ENCODE measurements at places on chromosomes 2 and 18.
A peak's percentile ranks its signal among the peaks of the same experiment; 100 is the strongest.

- DNase-seq: no peak
Observed at GRCh38 chr2:111703759-111704158, 180.2 kb downstream of the ANAPC1 start.

GRCh38 chr2:153311432-153311831 is 167.1 kb downstream of the RPRM start:
- DNase-seq: no peak

DNA sequence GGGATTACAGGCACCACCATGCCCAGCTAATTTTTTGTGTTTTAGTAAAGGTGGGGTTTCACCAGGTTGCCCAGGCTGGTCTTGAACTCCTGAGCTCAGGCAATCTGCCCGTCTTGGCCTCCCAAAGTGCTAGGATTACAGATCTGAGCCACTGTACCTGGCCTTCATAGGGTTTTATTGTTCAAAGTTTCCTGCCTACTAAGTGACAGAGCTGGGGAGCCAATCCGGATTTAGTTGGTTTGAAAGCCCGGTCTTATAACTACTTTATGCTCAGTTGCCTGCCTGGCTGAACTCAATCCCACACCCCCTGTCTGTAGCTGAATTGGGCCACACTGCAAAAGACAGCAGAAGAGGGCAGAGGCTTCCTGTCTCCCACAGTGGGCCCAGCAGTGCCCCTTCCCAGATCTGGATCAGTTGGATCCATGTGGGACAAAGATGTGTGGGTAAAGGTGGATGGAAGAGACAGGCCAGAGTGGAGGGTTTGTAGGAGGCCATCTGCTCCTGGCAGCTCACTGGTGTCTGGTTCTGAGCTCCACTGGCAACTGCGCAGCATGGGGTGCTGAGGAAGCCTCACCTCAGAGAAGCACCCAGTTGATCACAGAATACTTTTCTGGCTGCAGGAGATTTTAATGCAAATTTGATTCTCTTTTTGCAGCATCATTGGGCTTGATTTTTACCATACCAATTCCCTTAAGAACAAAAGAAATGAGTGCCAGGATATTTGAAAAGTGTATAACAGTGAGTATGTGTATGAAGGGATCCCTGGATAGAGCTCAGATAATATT is 144.9 kb downstream of the DDX1 start:
- DNase-seq: no peak

DNA sequence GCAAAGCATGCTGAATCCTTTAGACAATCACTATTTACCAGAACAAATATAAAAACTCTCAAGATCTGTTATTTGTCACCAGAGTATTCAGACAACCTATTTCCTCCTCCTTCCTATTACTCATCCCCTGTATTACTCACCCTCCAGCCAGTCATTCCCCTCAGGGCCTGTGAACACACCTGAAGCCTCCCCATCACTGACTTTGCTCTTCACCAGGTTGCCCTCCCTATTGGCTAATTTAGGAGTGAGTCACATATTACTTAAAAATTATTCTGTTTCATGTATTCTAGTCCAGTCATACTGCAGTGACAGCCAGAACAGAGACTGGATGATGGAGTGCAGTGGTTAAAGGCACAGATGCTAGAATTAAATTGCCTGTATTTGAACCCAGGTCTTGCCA is 3.7 kb upstream of the ATG16L1 start:
- no peak for DNase-seq

- DNase-seq: no peak
Observed at GRCh38 chr2:216242365-216242764, 129.9 kb downstream of the MARCHF4 start.

- DNase-seq: peak; percentile 73
Observed at GRCh38 chr2:218960309-218961165, 1.1 kb downstream of the CDK5R2 start.

GRCh38 chr2:218194880-218195279 is 22.1 kb upstream of the ARPC2 start:
- no peak for DNase-seq

DNA sequence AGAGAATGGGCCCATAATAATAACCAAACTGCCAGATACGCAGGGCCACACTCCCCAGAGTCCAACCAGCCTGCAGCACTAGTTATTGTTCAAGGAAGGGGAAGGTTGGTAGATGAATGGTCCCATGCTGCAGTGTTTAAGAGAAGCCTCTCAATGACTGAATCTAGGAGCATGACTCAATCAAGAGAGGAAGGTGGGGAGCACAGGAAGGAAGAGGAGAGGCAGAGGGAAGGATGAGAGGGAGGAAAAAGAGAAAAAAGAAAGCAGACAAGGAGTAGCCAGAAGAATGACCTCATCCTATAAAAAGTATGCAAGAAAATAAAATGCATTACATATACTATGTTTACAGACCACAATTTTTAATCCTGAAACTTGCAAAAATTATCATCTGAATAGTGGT is 174.5 kb downstream of the TCF4 start:
- no peak for DNase-seq

DNA sequence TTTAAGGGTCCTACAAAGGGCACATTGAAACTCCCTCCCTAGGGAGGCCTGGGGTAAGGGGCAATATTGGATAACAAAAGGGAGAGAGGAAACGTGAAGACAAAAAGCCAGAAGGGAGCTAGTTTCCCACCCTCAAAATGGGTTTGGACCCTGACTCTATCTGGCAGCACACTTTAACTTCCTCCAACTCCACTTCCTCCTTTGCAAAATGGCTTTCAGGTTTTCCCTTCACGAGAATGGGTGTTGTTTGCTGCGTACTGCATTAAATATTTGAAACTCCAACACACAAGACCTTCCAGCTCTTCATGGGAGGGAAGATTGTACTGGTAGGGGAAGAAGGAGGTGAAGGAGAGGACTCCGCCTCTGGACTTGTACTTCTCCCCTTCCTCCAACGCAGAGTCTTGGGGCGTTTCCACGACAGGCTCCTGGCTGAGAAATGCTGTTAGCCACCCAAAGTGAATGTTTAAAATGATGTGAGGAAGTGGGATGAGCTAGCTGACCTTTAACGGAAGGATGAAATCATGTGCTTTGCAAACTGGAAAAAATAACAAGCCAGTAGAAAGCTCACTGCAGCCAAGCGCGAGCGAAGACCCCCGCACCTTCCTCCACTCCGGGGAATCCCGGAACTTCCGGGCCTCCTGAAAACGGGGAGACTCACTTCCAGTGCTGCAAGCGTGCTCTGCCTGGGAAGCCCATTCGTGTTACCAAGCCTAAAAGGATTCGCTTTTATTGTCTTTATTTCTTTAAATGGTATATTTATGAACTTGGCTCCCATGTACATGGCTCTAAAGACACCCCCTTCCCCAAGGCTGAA is 85.6 kb downstream of the VIT start:
- no peak for DNase-seq

GRCh38 chr18:79275992-79276391 is 119.7 kb upstream of the NFATC1 start:
- DNase-seq: no peak

DNA sequence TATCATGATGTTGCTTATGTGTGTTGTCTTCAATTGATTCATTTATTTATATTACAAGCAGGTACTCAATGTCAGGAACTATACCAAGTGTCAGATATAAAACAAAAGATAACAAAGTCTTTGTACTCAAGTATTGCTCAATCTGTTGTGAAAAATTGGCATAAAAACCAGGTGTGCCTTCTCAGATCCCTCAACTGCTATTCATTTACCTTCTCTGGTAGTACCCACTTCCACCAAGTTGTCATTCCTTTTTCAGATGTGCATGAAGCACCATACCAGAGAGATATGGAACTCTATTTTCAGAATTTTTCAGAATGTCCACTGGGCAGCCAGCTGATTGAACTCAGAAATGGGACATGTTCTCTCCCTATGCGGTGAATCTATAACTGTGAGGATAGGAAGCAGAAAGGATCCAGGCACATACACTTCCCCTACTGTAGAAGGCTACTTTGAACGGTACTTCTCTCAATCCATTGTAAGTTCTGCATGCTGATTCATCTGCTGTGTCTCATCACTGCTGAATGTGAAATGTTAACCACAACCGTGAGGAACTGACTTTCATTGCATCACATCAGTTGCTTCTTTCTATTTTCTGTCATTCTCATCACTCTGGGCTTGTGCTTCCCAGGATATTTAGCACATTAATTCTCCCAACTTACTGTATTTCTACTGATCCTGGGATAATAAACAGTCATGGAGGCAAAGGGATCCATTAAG is 1621.3 kb downstream of the SUCLG1 start:
- DNase-seq: no peak

GRCh38 chr2:157822993-157823392 is 53.1 kb downstream of the ACVR1 start:
- DNase-seq: no peak

- peak; percentile 89 for DNase-seq
Observed at GRCh38 chr18:63979409-63979920, 9.6 kb downstream of the SERPINB8 start.

- no peak for DNase-seq
Observed at GRCh38 chr2:187976986-187977333, 314.7 kb upstream of the GULP1 start.

DNA sequence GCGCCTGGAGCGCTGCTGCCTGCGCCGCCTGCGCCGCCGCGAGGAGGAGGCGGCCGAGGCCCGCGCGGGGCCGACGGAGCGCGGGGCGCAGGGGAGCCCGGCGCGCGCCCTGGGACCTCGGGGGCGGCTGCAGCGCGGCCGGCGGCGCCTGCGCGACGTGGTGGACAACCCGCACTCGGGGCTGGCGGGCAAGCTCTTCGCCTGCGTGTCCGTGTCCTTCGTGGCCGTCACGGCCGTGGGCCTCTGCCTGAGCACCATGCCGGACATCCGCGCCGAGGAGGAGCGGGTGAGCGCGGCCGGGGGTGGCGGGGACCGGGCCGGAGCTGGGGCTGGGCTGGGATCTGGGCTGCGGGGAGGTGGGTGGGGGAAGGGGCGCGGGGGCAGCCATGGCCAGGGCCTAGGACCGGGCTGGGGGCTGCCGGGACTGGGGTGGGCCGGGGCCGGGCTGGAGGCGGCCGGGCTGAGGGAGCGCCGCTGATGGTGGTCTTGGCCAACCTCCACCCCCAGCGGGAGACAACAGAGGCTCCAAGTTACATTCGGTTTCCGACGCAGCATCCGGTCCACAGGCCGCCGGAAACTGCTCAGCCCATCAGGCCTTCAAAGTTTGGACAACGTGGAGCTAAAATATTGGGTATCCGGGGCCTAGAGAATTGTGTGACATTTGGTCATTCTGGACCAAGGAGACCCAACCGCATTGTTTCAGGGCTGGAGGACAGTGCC is 66.4 kb downstream of the KCNG2 start:
- DNase-seq: no peak

GRCh38 chr2:134906726-134907125 is 11.9 kb upstream of the CCNT2 start:
- no peak for DNase-seq

DNA sequence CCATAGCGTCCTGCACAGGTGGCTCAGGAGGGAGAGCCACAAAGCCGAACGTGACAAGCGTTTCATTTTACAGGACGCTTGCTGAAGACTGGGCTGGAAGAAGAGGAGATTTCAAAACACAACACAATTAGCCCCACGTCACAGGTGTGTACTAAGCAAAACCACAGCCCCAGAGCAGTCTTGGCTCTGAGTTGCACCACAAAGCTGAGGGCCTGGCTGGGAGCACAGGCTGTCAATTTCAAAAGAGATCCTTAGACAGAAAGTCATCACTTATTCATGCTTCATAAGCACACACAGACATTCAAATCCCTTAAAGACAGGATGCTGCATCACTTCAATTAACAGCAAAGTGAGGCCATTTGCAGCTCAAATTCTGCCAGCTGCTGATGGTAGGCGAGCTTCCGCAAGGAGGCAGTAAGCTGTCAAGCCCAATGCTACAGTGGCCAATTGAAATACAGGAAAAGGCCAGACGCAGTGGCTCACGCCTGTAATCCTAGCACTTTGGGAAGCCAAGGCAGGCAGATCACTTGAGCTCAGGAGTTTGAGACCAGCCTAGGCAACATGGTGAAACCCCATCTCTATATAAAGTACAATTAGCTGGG is 79.6 kb downstream of the SKA1 start:
- DNase-seq: peak; percentile 65

GRCh38 chr2:230738391-230738811 is 25.8 kb downstream of the CAB39 start:
- no peak for DNase-seq

GRCh38 chr2:73272270-73272669 is 12.0 kb downstream of the FBXO41 start:
- DNase-seq: no peak

DNA sequence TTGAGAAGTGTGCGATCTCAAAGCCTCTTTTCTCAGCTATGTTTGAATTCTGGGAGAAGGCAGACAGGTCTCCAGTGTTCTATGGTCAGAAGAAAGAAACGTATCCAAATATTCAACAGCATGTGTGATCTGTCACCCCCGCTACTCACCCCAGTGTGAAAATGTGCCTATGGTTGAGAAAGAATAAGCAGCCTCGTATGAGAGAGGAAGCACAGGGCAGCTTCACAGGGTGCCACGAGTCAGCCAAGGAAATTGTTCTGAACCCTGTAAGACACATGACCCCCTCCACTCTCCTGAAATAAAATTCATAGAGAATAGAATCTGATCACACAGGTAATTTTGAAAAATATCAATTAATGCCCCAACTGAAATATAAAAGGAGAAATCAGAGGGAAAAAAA is 8.0 kb upstream of the SF3B1 start:
- no peak for DNase-seq

DNA sequence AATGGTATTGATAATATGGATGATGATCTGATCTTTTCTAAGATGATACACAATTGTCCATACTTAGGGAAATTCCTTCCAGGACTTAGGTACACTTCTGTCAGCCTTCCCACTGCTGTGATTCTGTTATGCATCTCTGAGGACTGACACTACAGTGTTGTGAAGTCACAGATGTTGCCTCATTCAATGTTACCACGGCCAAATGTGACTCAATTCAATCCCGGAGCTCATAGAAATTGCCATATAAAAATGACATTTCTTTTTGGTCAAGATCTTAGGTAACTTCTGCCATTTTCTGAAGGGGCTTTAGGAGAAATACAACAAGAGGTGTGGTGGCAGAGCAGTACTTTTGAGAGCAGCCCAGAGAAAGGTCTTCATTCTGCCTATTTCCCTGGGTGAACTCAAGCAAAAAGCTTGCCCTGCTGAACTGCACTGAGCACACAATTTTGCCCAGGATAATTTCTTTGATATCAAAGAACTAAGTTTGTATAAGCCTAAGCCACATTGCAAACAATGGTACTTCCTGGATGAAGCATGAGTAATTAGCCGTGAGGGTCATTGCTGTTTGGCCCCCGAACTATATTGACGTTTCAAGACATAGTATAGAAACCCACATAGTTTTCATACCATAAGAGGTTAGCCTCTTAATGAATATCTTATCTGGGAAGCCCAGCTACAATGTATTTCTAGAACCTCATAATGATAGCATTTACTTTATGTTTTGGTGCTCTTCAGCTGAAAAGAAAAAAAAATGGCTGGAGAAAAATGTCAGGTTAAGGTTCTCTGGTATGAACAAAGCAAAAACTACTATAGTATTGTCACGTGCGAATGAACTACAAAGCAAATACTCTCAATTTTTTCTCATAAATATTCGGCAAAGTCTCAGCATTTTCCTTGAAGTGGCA is 437.4 kb downstream of the MEIS1 start:
- no peak for DNase-seq

DNA sequence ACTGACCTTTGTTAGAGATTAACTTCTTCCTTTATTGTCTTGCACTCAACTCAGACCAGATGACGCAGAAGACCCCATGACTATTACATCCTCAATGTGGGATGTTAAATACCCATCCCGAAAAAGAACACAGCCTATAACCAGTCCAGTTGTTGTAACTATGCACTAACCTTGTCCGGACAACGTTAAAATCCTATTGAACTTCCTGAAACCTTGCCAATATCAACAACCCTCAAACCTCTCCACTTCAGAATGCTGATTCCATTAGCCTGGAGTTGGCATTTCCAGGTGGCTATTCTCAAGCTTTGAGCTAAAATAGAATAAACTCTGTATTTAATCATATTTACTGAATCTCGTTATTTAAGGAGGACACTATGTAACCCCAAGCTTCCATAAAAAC is 13.6 kb downstream of the NMS start:
- DNase-seq: no peak
